Tracheal epithelial cell (primary cell): ENCODE measurements at places on chromosomes 2 and 18. TPM values are rescaled to one million over a fixed set of nuclear protein-coding genes. Genes with fewer than 3 reads are reported as not detected.

TRABD2A gene
- total RNA-seq, result 0.72 and 2.6 TPM in 2 replicates

BMP10 gene
- not detected in 2 replicates for total RNA-seq

OTX1 gene
- total RNA-seq, result 2.7 and 4.3 TPM in 2 replicates

AKAIN1 gene
- total RNA-seq, result not detected in 2 replicates

TSHZ1 gene
- 1.2 and 3.6 TPM in 2 replicates for total RNA-seq

SH3YL1 gene
- 50.4 and 135 TPM in 2 replicates for total RNA-seq

PROM2 gene
- 37.1 and 59.9 TPM in 2 replicates for total RNA-seq

CERS6 gene
- total RNA-seq, result 32.0 and 60.7 TPM in 2 replicates

TLX2 gene
- not detected in 2 replicates for total RNA-seq

EPB41L3 gene
- 0.43 and 12.5 TPM in 2 replicates for total RNA-seq

PLEKHM3 gene
- 13.4 and 16.9 TPM in 2 replicates for total RNA-seq

DSG1 gene
- total RNA-seq, result 0.21 and 0.72 TPM in 2 replicates

AQP12B gene
- total RNA-seq, result not detected in 2 replicates

HTR2B gene
- not detected in 2 replicates for total RNA-seq

GAL3ST2 gene
- total RNA-seq, result not detected in 2 replicates

FTCDNL1 gene
- 0.21 and 1.4 TPM in 2 replicates for total RNA-seq

MAPRE3 gene
- total RNA-seq, result 1.7 and 2.4 TPM in 2 replicates

CDH19 gene
- under 0.01 TPM in 2 replicates for total RNA-seq

COL5A2 gene
- total RNA-seq, result 1.9 and 36.9 TPM in 2 replicates

IL36RN gene
- total RNA-seq, result 1.1 and 8.4 TPM in 2 replicates

CFC1 gene
- not detected in 2 replicates for total RNA-seq

ZAP70 gene
- total RNA-seq, result not detected in 2 replicates

IL36G gene
- total RNA-seq, result 0.43 and 41.4 TPM in 2 replicates

ATP6V1C2 gene
- 0.24 and 0.43 TPM in 2 replicates for total RNA-seq

NXPH2 gene
- not detected in 2 replicates for total RNA-seq

PCARE gene
- total RNA-seq, result not detected in 2 replicates

RTP5 gene
- not detected in 2 replicates for total RNA-seq

ADD2 gene
- 0.24 TPM in 1 of 2 replicates, not detected in the other for total RNA-seq

FAM237A gene
- not detected in 2 replicates for total RNA-seq

RUFY4 gene
- under 0.01 TPM in 1 of 2 replicates, not detected in the other for total RNA-seq

PAX3 gene
- not detected in 2 replicates for total RNA-seq

EGR4 gene
- not detected in 2 replicates for total RNA-seq

LBX2 gene
- 1.2 and 3.2 TPM in 2 replicates for total RNA-seq

TUBA4A gene
- total RNA-seq, result 75.5 and 161 TPM in 2 replicates

PMAIP1 gene
- 23.9 and 45.5 TPM in 2 replicates for total RNA-seq

STK17B gene
- 22.2 and 74.0 TPM in 2 replicates for total RNA-seq

MC4R gene
- not detected in 2 replicates for total RNA-seq

TNS1 gene
- 0.64 and 12.0 TPM in 2 replicates for total RNA-seq

GPR45 gene
- total RNA-seq, result not detected in 2 replicates
